ENCODE measurements at places on chromosomes 12 and 14.

DNA sequence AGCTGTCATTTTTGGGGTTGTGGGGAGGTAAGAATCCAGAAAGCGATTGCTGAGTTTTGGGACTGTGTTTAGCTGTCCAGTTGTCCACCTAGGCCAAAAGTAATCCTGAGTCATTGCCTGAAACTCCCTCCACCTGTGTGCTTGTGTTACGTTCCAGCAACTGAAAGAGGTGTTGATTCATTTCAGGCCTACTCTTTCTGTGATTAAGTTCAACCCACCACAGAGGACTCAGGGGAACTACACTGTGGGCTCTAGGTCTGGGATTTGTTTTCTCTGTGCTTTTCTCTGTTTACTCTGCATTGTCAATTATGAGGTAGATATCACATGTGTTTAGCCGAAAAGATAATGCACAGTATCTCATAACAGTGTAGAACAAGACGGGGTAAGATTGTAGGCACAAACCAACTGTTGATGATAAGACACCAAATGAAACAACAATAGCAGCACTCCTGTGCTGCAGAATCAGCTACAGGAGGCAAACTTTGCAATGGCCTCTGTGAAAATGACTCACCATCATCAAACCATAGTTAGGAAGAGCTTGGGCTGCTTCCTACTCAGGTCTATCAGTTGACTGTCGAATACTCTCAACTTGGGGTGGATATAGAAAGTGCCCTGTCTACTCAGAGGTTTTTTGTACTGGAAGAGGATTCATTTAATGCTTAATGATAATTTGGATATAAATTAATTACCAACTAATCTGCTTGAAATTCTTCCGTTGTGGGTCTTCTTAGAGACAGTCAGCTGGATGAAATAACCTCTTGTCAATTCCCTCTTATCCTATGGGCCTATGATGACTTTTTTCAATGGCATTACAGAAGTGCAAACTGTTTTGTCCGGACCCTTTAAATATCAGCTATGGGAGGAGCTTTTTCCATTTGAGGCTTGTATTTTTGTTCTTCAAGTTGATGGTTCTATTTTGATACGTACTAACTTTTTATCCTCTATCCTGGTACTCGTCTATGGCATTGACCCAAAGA lies 385.9 kb downstream of the BMP4 start:
- ATAC-seq = no peak

- no peak for ATAC-seq
These were observed 241.5 kb downstream of the BCL11B start for GRCh38 chr14:99030454-99030853.

DNA sequence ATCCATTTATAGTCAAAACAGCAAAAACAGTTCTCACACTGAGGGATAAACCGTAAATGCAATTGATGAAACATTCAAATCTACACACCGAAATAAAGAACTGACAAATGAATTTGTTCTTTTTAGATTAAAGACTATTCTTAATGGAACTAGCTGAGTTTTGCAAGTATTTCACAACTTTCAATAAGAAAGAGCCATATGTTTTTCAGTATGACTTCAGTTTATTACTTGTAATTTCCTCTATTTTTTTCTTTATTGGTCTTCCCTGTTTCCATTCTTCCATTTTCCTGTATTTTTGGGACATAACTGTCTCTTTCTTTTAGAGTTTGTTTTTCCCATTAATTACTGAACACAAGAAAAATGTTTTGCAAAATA lies 4.3 kb downstream of the BCAT1 start:
- no peak for ATAC-seq

DNA sequence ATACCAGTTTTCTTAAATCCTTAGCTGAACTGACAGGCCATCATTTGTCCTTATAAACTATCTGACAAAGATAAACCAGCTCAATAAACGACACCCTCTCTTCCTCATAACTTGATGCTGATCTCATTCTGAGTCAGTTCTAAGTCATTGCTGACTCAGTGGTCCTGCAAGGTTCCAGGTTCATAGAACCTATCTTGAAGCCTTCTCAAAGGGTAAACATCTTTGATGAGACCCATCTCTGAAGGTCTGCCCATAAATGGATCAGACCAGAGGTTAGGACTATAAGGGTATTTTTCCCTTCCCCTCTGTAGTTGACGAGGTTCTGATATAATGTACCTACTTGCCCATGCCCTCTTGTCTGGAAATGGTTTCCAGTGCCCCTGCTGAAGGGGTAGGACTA lies 11.9 kb downstream of the NAA25 start:
- no peak for ATAC-seq

DNA sequence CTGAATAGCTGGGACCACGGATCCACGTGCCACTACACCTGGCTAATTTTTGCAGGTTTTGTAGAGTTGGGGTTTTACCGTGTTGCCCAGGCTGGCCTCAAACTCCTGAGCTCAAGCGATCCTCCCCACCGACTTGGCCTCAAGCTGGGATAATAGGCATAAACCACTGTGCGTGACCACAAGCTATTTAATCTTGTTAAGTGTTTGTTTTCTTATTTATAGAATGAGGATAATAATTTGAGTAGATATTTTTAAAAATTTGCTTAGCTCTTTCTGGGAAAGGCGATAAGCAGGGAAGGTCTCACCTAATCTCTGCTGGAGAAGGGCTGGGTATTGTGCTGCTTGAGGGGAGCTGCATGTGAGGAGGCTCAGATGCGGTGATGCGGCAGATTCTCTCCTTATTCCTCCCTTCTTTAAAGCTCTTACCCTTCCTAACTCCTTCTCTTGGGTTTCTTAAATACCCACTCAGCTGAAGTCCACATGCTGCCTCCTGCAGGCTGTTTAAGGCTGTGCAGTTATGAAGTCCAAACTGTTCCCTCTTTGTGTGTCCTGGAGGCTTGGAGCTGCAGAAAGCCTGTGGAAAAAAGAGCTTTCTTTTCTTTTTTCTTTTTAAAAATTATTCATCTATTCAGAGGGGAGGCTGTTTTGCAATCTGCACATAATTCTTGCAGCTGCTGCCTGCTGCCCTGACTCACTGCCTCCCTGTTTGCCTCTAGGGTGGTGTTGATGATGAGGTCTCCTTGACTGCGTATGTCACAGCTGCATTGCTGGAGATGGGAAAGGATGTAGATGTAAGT lies 37.9 kb downstream of the A2ML1 start:
- peak; percentile 60 for ATAC-seq
